T-helper 2 cell (primary cell): ENCODE measurements at places on chromosomes 16 and 17.

DNA sequence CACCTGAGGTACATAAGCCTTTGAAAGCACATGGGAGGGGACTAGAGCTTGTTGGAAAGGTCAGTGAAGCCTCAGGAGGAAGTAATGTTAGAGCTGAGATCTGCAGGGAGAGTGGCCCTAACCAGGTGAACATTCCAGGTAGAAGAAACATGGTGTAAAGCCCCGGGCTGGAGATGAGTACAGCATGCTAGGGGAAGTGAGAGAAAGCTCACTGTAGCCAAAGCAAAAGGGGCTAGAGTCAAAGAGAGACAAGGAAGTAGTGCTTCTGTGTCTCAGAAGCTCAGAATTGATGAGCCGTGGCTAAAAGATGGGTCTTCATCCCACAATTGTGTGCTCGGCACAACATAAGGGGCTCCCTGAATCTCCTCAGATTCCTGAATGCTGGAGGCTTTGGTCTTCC, 481.8 kb downstream of the XYLT1 start:
- no peak for DNase-seq

DNA sequence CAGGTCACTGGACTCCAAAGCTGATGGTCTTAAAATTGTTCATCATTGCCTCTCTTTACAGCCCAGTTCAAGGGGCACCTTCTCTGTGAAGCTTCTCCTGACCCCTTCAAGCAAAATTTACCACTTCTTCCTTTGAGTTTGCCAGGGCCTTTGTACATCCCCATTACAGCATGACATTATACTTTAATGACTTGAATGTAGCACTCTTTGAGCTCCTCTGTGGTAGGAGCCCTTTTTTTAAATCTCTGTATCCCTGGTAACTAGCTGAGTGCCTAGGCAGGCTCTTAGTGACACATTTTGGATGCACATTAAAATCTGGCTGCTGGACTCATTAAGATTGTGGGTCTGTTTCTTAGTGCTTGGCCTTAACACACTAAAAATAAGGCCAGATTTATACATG, 412.1 kb downstream of the CA10 start:
- no peak for DNase-seq

- no peak for DNase-seq
Observed at GRCh38 chr16:14098081-14098480, 27.0 kb downstream of the MRTFB start.

DNA sequence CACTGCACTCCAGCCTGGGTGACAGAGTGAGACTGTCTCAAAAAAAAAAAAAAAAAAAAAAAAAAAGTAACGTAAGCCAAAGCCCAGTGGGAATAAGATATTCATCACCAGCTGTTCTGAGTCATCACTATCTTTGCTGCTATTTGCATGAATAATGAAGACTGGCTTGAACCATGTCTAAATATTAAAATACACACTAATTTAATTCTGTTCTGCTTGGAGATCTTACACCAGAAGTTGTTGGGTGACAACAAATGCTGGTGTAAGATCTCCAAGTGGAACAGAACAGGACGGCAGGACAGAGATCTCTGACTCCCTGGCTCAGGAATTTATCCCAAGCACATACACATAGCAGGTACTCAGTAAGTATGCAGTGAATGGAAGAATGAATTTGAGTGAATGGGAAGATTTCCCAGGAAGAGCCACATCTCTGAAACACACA, 19.6 kb downstream of the DNAH17 start:
- no peak for DNase-seq

- DNase-seq = no peak
Observed at GRCh38 chr16:27315333-27316037, 1.7 kb downstream of the IL4R start.

DNA sequence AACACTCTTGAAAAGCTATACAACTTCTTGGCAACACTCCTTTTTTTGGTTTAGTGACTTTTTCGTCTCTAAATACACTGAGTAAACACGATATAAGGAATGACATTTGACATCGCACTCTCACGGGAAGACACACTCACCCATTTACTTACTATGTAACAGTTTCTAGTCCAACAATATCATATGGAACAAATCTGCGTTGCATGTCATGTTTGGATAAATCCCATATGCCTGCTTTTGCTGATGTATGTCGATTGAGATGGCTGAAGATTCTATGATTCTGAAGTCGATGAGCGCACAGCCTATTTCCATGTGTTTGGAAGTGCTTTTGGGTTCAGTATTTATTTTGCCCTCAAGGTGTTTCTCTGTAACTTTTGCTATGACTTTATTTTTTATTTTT, 18.2 kb downstream of the ITGAE start:
- DNase-seq = no peak
